Foreskin keratinocyte (primary cell): ENCODE measurements at places on chromosomes 12 and 14.

GRCh38 chr14:93926873-93927799, at the start of gene FAM181A:
Gene FAM181A, plus strand, starts transcription at chr14:93927344. Its CDS starts 942 bp downstream, at chr14:93928286.
- DNase-seq: no peak

GRCh38 chr12:94231709-94232108, 83.3 kb downstream of the PLXNC1 start:
- DNase-seq: no peak

DNA sequence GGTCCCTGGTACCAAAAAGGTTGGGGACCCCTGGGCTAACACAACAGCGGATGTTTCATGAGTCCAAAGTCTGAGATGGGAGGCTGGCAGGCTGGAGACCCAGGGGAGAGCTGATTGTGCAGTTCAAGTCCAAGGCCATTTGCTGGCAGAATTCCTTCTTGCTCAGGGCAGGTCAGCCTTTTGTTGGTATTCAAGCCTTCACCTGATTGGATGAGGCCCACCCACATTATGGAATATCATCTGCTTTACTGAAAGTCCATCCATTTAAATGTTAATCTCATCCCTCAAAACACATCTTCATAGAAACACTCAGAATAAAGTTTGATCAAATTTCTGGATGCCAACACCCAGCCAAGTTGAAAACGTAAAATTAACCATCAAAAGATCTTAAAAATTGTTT, 52.9 kb downstream of the GSC start:
- no peak for DNase-seq

DNA sequence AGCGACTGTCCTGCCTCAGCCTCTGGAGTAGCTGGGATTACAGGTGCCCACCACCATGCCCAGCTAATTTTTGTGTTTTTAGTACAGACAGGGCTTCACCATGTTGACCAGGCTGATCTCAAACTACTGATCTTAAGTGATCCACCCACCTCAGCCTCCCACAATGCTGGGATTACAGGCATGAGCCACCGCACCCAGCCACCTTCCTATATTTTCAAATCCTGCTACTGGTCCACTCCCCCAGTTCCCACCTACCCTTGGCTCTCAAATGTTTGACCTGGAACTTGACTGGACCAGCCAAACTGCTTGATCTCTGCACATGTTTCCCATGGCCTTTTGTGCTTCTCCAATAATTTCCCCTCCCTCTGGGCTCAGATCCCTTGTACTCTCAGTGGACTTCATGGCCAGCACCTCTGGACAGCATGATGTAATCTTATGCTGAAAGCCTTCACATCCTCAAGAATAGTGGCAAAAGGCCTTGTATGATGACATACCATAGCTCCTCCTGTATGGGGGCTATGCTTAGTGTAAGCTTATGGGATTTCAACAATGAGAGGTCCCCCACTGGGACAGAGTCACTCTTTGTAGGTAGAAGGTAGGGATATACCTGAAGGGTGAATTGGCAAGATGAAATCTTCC, 2.5 kb upstream of the CCDC184 start:
- DNase-seq: no peak

GRCh38 chr14:35760143-35760542, 49.0 kb downstream of the RALGAPA1 start:
- no peak for DNase-seq

DNA sequence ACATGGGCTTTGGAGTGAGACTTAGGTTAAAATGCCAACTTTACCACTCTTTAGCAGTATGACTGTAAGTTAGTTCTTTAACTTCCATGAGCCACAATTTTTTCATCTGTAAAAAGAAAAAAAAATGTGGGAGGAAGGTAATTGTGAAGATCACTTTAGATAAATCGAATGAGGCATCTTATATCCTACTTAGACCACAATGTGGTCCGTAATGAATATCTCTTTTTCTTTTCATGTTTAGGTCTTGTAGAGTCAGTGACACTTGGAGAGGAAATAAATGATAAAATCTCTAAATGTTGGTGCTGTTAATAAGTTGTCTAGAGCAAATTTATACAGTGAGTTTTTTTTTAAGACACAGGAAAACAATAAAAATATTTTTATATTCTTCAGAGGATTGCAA, 34.3 kb downstream of the RGS6 start:
- DNase-seq: no peak

- no peak for DNase-seq
Measured at GRCh38 chr14:39939023-39939422, 506.8 kb upstream of the FBXO33 start.

DNA sequence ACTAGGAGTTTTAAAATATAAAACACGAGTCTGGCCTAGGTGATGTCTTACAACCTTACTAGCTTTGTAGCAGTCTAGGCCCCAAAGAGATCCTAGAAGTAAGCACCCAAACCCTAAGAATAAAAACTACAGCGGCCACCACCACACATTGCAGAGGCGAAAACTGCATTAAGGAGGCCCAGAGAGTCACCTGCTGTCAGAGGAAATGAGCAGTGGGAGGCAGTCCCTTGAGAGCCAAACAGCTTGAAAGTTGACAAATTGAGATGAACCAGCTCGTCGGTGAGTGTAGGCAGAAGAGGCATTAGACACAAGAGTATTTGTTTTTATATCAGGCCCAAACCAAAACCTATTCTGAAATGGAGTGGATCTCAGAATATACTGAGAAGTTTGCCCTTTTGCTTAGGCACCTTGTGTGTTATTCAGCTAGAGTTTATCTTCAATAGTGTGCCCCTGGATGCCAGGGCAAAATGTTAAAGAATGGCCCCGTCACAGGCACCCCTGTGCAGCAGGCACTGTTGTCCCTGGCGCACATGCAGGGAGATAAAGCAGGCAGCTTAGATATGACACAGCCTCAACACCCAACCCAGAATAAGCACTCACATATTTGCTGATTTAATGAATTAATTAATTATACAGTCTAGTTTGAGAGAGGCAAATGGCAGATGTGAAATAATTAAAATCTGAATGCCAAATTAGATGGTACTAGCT, 56.7 kb downstream of the TTC7B start:
- no peak for DNase-seq

- DNase-seq: no peak
Measured at GRCh38 chr12:42992826-42993225, 403.3 kb upstream of the PRICKLE1 start.

- no peak for DNase-seq
Measured at GRCh38 chr14:61183196-61183885, 97.8 kb downstream of the TMEM30B start.

GRCh38 chr14:100804138-100804537, 21.8 kb upstream of the MEG3 start:
- DNase-seq: no peak

- no peak for DNase-seq
Measured at GRCh38 chr14:60058087-60058486, 33.6 kb upstream of the PCNX4 start.

- peak; percentile 57 for DNase-seq
Measured at GRCh38 chr14:61750708-61751474, 11.3 kb upstream of the SNAPC1 start.

DNA sequence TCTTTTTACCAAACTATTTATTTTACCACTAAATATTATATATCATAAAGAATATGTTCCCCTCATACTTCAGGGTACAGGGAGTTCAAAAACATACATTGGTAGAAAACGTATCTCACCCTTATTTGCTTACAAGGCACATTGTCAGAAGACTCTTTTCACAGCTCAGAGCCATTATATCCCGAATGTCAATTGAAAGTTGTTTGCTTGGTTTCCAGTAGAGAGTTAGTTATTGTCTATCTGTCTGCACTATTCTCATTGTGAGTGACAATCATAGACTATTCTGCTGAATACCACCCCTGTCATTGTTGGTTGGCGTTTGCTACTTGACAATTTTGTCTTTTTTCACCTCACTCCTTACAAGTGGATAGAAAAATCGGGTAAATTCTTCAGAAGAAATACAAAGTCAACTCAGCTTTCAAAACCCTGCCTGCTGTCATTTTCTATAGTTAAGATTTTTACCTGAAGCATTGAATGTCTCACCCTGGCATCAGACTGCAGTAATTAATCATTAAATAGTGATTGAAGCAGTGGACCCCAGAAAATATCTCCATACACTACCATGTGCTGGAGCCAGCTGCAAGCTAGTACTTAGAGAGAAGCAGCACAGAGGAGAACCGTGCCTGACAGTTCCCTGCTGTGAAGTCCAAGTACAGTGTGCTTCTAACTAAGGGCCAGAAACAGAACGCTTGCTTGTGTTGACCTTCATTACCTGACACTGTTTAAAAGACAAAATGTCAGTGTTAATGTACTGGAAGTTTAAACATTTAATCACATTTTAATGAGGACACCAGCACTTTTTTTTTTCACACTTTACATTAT, 510.6 kb downstream of the RERGL start:
- no peak for DNase-seq

DNA sequence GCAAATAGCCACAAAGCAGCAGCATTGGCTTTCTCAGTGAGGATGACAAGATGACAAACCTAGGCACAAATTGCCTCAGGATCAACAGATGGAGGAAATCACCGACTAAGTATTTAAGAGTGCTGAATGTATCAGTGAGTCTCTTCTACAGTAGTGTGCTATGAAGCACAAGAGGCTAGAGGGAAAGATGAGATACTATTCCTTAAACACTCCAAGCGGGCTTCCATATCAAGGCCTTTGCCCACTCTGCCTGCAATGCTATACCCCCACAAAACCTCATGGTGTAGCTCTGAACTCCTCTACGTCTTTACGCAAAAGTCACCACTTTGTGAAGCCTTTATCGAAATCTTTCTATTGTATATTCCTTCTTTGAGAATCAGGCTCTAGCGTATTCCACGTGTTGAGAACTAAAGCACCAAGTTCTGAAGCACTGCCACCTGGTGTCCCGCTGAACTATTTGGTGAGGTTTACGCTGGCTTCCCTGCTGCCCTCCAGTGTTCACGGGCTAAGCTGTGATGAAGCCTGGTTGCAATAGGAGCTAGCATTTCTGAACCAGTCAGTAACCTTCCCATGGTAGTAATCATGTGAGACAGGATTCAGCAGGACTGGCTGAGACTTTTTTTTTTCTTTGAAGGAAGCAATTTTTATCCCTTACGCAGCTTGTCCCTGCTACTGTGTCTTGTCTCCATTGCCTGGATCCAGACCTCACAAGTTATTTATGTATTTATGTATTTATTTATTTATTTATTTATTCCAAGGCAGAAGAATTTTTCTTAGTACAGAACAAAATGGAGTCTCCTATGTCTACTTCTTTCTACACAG, 426.5 kb upstream of the OR4E1 start:
- DNase-seq: peak; percentile 61

- DNase-seq: no peak
Measured at GRCh38 chr12:124015494-124016461, 42.8 kb downstream of the ZNF664 start.

GRCh38 chr14:96065661-96066459, 26.7 kb downstream of the C14orf132 start:
- DNase-seq: no peak
